ENCODE measurements at places on chromosomes 1 and 21.

GRCh38 chr1:115680730-115681111, 39.0 kb downstream of the VANGL1 start:
- DNase-seq: no peak

GRCh38 chr1:43005460-43006361, 47.0 kb upstream of the SLC2A1 start:
- DNase-seq: no peak

DNA sequence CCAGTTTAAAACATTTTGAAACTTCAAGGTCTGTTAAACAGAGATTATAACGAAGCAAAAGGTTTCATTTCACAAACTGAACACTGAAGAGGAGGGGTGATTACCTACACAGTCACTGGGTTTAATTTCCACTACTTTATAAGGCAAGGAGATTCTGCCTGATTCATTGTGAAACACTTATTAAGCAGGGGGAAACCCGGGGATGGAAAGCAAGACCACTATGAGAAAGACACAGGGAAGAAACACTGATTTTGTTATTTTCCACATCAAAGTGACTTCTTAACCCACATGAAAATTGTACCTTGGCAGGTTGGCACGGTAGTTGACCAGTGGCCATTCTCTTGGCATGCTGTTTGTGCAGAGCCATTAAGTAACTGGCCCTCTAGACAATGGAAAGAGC, 8.1 kb upstream of the F5 start:
- DNase-seq: no peak

- DNase-seq: no peak
These were observed 31.3 kb downstream of the PKNOX1 start for GRCh38 chr21:43005635-43006034.

GRCh38 chr1:180177931-180178330, 23.3 kb downstream of the QSOX1 start:
- DNase-seq: no peak

GRCh38 chr1:221562542-221563475, 179.1 kb downstream of the DUSP10 start:
- no peak for DNase-seq

GRCh38 chr1:173871091-173871490, 2.9 kb downstream of the ZBTB37 start:
- no peak for DNase-seq

DNA sequence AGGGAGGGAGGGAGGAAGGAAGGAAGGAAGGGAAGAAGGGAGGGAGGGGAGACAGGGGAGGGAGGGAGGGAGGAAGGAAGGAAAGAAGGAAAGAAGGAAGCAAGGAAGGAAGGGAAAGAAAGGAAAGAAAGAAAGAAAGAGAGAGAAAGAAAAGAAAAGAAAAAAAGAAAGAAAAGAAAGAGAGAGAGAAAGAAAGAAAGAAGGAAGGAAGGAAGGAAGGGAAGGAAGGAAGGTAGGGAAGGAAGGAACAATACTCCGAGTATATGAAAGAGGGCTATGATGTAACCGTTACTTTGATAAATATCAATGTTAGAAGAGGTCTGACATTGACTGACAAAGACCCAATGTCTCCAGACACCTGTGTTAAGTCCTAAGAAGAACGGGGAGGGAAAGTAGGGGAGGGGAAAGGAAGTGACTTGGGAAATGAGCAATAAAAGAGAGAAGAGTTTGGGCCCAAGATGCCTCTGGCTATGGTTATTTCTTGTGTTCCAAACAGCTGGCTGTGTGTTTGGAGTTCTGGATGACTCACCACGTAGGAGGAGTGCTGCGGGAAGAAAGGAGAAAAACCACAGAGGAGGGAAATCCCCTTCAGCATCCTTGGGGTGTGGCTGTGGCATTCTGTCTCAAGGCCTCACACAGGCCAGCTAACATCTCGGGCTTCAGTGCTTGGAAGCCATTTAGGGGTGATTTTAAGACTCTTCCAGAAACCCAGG, 37.0 kb upstream of the RXRG start:
- no peak for DNase-seq

- no peak for DNase-seq
These were observed 5.5 kb downstream of the ETNK2 start for GRCh38 chr1:204146309-204146708.

DNA sequence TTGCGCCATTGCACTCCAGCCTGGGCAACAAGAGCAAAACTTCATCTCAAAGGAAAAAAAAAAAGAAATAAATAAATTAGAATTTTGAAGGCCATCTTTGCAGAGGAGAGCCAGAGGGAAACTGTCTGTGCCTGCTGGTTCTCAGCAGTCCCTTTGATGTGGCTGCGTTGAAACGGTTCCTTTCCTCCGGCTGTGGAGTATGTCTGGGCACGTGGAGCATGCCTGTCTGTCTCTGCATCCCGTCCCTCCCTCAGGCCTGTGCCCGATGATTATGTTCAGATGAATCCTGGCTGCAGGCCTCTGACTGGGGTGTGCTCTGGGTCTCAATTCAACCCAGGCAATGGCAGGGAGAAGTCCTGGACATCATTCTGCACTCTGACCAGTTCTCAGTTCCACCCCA, 33.4 kb downstream of the KIAA1614 start:
- DNase-seq: no peak

DNA sequence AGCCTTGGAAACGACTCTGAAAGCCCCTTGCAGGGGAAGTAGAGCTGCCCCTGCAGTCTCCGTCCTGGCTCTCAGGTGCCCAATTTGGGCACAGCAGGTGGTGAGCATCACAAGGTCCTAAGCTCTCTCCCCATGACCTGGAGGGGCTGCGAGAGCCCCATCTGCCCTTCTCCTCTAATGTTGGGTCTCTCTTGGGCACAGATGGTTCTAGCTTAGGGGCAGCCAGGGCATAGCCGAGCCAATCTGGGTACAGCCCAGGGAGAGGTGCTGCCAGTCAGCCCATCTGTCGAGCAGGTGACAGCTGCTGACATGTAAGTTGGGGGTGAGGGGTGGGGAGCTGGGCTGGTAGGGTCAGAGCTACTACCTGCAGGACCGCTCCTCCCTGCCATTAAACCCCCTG, 50.7 kb downstream of the SYT2 start:
- no peak for DNase-seq

DNA sequence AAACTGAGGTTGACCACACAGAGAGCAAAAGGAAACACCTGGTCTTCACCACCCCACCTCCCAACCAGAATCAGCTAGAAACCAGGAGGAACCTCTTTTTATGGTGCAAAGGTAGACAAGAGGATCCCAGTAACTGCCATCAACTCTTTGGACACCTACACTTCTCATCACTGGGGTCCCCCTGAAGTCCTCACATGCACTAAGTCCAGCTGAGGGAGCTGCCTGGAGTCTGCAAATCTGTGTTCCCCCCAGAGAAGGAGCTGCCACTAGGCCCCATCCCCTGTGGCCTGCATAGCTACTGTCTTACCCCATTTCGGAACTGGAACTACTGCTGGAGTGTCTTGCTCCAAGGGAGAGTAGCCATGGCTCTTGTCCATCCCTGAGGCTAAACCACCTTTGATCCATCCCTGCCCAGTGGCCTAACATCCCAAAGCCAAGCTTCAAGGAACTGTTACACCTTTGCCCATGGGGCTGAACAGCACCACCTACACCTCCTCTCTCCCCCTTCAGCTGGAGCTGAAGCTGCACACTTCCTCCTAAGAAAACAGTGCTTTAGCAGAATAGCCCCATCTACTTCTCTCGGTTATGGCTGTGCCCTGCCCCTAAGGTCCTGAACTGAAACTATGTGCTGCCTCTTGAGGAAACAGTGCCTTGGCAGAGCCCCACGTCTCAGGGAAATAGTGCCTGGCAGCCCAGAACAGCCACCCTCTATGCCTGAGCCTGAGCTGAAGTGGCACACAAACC, 85.4 kb upstream of the CD53 start:
- DNase-seq: no peak

- DNase-seq: no peak
These were observed 6.1 kb downstream of the NPL start for GRCh38 chr1:182795563-182796228.

DNA sequence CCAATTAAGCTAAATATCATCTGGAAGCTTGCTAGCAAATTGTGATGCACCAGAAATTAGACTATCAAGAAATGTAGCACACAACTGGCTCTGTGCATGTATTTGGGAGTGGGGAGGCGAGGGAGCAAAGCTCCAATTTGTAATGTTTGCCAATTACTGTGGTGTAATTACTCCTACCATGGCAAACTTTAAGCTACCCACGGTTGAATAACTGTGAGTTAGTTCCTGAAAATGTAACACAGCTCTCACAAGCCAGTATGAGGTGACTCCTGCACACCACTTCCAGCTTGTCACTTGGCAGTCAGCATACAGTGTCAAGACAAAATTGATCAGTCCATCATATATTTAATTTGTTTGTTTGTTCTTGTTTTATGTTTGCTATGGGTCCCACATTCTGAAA, 141.2 kb downstream of the TM2D1 start:
- DNase-seq: no peak

- no peak for DNase-seq
These were observed 9.6 kb downstream of the UMODL1 start for GRCh38 chr21:42080788-42081083.

GRCh38 chr1:67524143-67525052, 94.2 kb upstream of the SERBP1 start:
- peak; percentile 63 for DNase-seq

- DNase-seq: no peak
These were observed 10.1 kb upstream of the PARP1 start for GRCh38 chr1:226417830-226418546.

DNA sequence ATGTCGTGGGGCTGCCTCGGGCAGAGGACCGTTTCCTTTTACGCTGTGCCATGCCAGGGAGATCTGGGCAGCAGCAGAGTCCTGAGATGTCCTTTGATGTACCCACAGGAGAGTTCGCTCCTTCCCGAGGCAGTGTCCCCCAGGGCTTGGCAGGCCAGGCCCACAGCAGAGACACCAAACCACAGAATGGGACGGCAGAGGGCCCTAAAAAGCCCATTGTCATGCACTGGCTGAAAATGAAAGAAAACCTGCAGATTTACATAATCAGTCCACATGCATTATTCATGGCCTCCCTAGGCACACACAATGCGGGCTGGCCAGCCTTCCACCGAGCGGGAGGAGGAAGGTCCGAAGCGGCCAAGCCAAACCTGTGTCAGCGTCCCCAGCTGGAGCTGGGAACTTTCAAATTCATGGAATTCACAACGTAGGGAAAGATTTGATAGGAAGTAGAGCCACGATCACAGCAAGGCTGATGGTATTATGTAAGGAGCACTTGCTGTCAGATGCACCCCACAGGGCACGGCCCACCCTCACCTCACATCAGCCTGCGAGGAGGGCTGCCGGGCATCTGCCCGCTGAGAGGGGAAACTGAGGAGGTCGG, 25.3 kb upstream of the EFHD2 start:
- DNase-seq: no peak

DNA sequence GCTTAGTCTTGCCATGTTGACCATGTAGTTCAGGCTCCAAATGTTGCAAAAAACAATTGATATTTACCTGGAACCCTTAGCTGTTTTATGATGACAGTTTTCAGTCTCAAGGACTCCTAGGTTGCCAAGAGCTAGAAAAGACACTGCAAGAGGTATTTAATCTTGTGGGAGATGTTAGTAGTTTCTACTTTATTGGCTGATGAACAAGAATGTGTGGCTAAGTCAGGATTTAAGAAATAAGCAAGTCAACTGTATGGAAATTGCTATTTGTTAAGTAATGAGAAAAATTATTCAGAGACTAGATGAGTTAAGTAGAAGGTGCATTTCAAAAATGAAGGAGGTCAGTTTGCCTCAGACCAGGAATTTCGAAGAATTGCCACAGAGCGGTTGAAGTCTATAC, 639.7 kb upstream of the USP24 start:
- DNase-seq: no peak

- no peak for DNase-seq
These were observed at the start of gene KRTAP19-1 for GRCh38 chr21:30480145-30480544. Gene KRTAP19-1, minus strand, starts transcription at chr21:30480367. Its CDS starts 50 bp downstream, at chr21:30480317.

DNA sequence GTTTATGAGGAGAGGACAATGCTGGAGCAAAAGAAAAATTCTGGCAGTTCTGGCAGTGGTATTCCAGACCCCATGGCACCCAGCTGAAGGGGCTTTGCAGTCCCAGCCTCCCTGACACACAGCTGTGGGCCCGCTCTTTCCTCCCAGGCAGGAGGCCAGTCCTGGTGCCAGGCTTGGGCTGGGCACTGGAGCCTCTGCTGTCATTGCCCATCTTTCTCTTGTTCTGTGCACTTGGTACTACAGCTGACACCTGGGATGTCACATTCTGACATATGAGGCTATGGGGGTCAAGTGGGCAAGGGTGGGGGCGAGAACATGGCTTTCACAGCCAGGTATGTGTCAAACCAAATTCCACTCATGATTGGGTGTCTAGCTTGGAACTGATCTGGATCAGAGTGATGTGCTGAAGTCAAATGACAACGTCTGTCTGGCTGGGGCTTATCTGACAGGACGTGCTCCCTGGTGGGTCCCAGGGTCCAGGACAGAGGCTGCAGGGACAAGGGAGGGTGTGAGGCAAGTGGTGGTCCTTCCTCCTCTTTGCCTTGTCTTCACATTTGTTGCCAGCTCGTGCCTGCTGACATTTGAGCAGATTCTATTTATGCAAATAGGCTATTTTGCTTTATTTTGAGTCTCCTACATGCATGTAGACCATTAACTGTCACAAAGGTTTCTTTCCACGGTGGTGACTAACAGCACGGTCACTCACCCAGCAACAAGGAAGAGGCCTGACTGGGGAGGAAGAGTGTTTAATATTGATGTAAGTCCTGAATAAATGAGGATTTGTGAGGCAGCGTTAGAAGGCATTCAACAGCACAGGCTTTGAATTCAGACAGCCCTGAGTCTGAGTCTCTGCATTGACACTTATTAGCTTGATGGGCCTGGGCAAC, 336.3 kb downstream of the PBX1 start:
- no peak for DNase-seq

DNA sequence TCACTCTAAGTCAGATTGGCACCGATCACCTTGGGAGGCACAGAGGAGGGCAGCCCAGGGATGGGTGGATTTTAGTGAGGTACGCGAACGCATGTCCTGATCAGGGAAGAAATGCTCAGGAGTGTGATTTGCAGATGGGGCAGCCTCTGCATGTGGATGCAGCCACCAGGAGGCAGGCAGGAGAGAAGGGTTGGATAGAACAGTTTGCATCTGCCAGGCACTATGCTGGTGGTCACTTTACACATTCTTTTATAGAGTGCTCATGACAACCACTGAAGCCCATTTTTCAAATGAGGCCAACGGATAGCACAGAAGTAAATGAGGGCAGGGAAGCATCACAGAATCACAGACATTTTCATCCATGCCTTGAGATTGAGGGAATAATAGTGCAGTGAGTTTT, 5.7 kb downstream of the LAMB3 start:
- DNase-seq: no peak

DNA sequence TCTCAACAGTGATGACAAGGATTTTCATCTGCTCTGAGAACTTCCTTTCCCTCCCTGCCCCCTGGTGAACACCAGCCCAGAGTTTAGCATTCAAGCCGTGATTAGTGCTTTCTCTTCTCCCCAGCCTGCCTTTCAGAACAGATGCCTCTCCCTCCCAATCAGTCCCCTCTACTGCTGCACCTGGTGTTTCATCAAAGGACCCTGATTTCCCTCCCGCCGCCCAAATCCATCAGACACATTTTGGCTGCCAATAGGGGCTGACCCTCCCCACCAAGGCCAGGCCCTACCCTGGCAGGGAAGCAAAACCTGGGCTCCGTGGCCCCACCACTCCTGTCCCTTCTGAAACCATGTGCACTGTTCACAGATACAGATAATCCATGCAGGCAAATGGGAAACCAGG, 34.0 kb upstream of the KLHDC7A start:
- no peak for DNase-seq

Data from NCI-H2081 (cell line).